ENCODE measurements at places on chromosomes 2 and 18.
A peak's percentile ranks its signal among the peaks of the same experiment; 100 is the strongest.

DNA sequence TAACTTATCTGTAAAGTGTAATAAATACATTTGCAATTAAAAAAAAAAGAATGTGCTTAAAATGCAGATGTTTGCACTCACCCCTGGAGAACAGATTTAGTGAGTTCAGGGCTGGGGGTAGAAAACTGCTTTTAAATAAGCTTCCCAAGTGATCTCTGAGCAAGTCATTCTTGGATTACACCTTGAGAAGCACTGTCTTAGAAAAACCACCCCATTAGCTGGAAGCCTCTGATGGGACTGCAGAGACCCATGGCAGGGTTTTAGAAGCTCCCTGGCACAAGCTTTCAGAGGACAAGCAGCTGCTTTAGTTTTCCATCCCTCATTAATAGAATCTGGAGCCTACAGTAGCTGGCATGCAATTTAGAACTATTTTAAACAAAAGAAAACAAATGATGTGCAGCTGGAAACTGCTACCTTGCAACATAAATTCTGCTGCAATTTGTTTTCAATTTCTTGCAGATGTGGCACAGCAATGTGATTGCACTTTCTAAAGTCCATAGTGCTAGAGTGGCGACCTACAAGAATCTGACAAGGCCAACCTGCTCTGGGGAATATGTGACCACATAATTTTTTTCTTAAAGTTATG is 141.5 kb downstream of the CDC42EP3 start:
- DNase-seq: no peak

- DNase-seq: no peak
These were observed 28.0 kb upstream of the YES1 start for GRCh38 chr18:840023-840408.

GRCh38 chr2:217959723-217960122 is 43.1 kb downstream of the TNS1 start:
- no peak for DNase-seq

- DNase-seq: no peak
These were observed 39.4 kb upstream of the EFHD1 start for GRCh38 chr2:232593982-232594381.

- DNase-seq: no peak
These were observed 78.5 kb downstream of the SPRED2 start for GRCh38 chr2:65353927-65354326.

GRCh38 chr2:44005846-44006245 is 10.1 kb upstream of the LRPPRC start:
- DNase-seq: no peak

DNA sequence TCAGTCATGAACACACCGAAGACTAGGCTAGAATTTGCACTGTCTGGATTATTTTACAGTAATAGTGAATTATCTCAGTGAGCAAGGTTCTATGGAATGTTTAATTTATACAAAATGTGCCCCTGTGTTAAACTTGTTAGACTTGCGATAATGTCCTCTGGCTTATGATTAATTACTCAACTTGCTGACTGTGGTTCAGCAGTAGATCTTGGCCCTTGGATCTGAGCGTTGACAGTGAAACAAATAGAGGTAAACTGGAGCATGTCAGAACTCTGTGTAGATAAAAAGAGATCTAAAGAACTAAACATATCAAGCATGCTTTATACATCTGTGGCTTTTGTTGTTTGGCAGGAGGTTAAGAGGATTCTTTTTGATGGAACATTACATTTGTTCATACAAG is 407.6 kb downstream of the DSEL start:
- DNase-seq: no peak

DNA sequence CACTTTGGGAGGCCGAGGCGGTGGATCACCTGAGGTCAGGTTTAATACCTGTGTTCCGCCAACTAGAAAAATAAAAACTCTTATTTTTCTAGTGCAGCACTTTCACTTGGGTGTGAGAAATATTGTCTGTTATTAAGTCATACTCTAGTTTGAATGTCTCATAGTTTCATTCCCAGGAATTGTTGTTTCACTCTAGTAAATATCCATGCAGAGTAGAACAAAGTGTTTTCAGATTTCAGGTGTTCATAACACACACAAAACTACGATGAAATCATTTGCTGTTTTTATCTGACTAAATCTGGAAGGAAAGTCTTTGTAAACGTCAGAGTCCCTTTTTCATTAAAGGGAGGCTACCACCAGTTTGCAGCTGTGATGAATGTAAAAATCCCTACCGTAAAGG is 4.0 kb downstream of the FAM117B start:
- DNase-seq: no peak

DNA sequence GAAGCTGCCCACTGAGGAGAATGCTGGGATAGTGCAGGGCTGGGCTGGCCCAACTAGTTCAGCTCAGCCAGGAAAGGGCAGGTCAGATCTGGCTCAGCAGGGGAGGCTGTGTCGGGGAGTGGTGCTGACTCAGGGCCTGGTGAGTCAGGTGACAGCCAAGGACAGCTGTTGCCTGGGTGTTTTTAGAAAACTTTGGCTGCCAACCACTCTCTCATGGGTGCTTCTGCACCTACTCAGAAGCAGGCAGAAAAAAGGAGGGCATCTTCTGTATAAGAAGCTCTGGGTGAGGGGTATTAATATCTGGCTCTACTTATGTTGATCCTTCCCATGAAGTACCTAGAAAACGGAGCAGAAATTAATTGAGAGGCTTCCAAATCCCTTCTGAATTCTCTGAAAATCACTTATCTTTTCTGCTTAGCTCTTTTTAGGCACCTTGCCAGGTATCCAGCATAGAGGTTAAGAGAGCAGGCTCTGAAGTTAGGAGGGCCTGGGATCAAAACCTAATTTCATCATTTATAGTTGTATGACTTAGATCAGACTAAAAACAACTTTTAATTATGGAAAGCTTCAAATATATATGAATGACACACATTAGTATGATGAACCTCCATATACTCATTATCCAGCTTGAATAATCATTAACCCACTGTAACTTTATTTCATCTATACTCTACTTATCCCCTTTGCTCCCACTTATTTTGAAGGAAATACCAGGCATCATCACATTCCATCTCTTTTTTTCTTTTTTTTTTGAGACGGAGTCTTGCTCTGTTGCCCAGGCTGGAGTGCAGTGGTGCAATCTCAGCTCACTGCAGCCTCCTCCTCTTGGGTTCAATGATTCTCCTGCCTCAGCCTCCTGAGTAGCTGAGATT is 15.5 kb upstream of the RAB10 start:
- DNase-seq: peak; percentile 91

DNA sequence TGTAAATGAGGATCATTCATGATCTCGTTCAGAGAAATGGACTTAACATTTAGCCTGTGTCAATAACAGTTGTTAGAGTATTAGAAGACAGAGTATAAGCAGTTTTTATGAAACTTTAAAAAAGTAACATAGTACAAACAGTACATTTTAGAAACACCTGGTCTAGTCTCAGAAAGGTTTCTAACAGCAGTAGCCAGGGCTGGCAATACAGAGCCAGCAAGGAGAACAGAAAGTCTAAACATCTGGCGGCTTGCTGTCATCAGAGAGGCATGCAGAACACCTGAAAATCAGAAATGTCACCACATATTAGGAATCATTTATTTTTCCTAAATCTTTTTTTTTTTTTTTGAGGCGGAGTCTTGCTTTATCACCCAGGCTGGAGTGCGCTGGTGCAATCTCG is 50.1 kb downstream of the RPL31 start:
- no peak for DNase-seq

DNA sequence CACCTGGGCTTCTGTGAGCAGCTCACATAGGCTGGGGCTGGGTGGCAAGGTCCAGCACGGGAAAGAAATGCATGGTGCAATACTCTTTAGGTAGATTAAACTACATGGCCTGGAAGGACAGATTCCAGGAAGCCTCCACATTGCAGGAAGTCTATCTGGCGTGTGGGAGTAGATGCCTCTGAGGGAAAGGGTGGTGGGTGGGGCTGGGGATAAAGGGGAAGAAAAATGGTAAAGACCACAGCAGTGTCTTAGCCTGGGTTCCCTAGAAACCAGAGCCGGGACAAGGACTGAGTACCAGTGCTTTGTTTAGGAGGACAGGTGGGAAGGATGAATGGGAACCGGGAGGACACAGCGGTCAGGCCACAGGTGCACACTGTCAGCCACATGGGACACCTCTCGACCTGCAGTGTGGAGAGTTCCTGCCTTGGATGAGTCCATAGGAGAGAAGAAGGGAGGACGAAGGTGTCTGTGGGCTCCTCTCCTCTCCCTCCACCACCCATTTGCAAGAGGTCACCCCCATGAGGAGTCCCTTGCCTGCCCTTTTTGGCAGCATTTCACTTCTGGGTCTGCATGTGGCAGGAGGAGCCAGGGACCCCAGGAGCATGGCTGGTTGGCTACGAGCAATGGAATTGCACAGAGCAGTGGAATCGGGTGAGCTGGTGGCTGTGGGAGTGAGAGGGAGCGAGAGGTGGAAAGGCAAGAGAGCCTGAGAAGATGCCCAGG is 91.5 kb upstream of the HS6ST1 start:
- DNase-seq: no peak

DNA sequence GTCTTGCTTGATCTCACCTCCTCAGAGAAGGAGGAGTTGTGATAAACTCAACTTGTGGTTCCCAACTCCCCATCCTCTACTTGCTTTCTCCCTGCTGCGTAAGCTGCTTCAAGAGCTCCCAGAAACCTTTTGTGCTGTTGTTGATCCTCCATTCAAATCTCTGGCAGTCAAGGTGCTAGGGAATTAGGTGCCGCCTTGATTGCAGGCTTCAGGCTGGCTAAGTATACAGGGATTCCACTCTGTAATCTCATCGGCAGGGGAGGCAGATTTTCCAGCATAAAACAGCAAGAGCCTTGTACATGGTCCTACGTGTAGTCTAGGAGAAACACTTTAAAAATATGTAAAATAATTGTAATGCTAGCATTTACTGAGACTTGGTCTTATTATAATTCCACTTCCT is 116.2 kb upstream of the DDX18 start:
- DNase-seq: no peak

- DNase-seq: no peak
These were observed 138.7 kb downstream of the CERS6 start for GRCh38 chr2:168594778-168595177.

DNA sequence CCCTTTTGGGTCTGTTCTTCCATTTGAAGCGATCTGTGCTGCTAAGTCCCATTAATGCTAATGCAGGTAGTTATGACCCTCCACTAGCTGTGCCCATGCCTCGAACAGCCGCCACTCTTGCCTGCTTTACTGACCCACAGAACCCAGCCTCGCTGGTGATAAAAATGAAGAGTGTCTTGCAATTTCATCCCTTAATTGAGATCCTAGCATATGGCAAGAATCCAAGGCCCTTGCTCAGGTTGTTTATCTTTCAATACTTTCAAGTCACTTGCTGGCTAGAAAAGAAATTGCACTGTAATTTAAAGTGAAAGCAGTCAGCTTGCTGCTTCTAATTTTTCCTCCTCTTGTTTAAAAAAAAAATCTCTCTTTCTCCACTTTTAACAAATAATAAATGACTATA is 73.6 kb downstream of the ZNF521 start:
- no peak for DNase-seq

- DNase-seq: peak; percentile 19
These were observed 391 bp downstream of the ZNF385B start for GRCh38 chr2:179861027-179861415.

DNA sequence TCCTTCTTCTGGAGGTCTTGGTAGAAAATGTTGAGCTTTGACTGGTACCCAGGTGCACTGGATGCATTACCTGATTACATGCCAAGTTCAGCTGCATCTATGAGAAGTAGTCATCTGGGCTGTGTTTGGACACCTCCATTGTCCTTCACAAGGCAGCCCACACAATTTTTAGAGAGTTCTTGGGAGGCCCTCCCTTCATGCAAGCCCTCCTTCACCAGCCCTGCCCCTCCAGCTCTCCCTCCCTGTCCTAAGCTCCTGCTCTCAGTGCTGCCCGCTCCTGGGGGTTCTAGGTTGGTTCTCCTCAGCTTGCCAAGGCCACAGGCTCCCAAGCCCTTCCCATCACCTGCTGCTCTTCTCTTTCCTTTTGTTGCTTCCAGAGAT is 148.7 kb downstream of the DYSF start:
- DNase-seq: no peak

DNA sequence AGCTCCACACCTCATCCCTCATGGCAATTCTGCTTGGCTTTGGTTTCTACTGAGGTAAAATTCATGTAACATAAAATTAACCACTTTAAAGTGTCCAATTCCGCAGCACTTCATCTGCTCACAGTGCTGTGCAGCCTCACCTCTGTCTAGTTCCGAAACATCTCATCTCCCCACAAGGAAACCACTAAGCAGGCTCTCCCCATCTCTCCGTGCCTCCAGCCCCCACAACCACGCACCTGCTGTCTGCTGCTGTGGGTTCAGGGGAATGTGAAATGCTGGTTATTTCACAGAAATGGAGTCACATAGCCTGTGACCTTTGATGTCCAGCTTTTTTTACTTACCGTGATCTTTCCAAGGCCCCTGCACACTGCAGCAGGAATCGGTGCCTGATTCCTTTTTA is 7.7 kb upstream of the GPC1 start:
- DNase-seq: no peak

DNA sequence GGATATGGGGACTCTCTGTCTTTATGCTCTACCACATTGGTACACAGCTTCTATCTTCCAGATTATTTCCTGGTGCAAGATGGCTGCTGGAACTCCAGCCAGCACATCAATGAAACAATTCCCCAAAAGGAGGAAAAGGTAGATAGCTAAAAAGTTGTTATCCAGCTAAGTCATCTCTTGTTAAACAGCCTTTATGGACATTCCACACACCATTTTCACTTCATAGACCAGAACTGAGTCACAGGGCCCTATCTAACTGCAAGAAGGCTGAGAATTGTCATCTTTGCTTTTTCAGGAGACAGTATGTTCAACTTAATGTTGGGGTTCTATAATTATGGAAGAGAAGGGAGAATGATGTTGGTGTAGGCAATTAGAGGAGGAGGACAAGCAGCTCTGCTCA is 133.3 kb upstream of the NOSTRIN start:
- DNase-seq: no peak

- peak; percentile 84 for DNase-seq
These were observed 30.2 kb downstream of the PSD4 start for GRCh38 chr2:113203901-113204519.

DNA sequence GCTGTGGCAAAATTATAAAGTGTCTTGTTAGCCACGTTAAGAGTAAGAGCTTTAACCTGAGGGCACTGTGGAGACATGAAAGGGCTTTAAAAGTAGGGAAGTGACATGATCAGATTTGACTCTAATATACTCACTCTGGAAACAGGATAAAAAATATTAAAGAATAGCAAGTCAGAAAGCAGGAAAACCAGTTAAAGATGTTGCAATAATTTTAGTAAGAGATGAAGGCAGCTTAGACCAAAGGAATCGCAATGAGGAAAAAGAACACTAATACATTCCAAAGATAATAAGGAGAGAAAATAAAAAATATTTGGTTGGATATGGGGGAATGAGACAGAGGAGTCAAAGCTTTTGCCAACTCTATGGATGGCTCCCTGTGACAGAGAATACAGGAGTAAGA is 183.8 kb downstream of the DYM start:
- no peak for DNase-seq

GRCh38 chr2:195026261-195026660 is 630.8 kb upstream of the SLC39A10 start:
- no peak for DNase-seq

DNA sequence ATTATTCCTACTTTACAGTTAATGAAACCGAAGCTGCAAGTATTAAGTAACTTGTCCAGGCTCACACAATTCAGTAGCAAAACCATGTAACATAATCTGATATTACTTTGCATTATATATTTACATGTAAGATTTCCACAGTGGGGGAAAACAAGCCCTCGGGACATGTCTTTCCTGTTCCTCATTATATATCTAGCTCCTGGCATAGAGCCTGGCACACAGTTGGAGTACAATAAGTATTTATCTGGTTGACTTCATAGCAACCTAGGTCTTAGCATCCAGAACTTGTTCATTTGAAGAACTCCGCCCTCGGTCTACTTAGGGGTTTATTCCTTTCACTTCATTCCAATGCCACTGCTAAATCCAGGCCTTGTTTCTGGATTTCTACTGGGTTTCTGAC is 1.6 kb upstream of the RBM45 start:
- DNase-seq: no peak
